Esophagus mucosa (tissue), 1 donor: ENCODE measurements at places on chromosomes 5 and 9. TPM values are rescaled to one million over a fixed set of nuclear protein-coding genes. Genes with fewer than 3 reads are reported as not detected.

LTC4S gene
- 5.1 TPM for total RNA-seq

DNA sequence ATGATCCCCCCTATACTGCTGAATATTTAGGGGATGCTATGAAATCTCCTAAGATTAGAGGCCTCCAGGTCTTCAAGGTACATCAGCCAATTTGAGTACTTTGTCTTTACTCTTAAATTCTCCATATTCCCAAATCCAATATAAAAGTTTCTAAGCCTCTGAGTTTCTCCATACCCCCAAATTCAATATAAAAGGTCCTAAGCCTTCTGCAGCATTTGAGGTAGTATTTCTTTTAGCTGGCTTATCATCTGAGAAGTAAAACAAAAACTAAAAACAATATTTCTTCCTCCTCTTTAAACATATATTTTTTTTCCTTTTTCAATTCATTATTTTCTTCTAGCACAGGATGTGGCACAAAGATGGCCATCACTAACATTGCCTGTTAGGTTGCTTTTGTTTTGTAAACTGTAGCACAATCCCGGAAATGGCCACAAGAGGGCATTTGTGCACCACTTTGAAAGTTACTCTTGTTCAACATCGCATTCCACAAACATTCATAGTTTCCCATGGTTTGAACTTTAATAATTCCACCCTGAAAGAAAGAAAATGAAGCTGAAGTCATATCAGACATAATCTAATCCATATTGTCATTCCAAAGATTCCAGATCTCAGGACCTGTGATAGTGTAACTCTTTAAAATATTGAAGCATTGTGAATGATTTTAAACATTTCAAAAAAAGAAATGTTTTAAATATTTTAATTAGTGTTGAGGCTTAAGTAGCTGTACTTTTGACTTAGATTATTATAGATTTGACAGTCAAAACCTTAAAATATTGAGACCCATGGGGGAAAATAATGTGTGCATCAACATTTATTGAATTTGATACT lies 21.0 kb upstream of the SCGB3A2 start:
- peak; percentile 66 for ATAC-seq

- no peak for ATAC-seq
Observed at GRCh38 chr5:138677782-138678181, 75.4 kb upstream of the CTNNA1 start.

RETREG1 gene
- total RNA-seq, result 1.5 TPM

DNA sequence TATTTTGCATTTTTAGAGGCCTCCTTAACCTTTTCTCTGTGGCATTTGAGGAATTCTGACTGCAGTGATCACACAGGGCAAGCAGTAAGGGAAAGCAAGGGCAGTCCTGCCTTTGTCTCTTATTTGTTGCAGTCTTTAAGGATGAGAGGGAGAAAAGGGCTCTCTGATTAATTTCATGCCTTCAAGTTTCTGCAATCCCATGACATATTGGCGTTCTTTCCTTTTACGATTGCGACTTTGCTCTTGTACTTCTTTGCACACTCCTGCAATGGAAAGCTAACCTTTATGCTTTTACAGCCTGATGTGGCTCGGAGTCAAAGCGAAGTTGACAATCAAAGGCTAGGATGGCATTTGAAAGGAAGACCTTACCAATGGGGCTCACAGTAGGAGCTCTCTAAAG lies 698.4 kb downstream of the DNAH5 start:
- ATAC-seq, result no peak

RNF183 gene
- total RNA-seq, result 4.2 TPM

DNA sequence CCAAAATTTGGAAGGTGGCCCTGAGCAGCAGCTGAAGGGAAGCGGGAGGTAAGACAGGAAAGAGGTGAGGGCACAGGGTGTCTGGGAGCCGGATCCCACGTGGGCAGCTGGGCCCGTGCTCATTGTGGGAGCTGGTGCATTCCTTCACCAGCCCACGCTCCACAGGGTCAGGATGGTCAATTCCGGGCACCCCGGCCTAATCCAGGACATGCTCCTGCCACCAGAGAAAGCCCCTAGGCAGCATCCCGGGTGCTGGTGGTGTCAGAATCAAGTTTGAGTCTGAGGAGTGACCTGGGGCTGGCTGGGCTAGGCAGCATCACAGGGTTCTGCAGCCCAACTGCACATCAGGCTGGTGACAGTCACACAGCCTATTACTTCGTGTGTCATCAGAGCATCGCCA lies 7.1 kb upstream of the PDCD6 start:
- no peak for ATAC-seq

GRCh38 chr5:166086568-166086967 lies 2204.9 kb upstream of the WWC1 start:
- no peak for ATAC-seq

DNA sequence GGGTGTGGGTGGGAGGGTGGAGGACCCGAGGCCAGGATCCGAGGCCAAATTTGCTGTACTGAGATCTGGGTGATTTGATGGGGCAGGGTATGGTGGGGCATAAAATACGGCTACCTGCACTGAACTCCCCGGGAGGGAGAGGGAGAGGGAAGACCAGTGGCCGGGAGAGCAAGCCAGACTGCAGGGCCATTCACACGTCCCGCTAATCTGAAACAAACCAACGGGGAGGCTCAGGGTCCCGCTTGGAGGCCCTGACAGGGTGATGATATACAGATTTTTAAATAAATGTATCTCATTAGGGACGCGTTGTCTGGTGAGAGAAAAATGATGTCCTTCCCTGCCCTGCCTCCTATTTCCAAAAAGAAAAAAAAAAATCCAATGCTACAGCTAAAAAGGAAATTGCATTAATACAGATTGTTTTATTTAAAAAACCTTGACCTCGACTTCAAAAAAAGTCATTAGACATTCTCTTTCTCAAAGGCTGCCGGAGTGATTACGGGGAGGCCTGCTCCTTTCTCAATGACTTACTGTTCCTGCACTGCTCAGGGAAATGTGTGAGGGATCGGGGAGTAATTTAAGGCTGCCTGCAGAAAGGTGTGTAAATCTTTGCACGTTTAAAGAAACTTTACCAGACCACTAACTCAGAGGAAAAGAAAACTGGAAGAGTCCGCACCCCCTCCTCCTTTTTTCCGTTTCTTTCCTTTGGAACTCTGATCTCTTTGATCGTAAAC lies 11.5 kb upstream of the PRRX2 start:
- ATAC-seq, result no peak

GRCh38 chr5:121378559-121379359 lies 472.9 kb upstream of the FTMT start:
- ATAC-seq, result no peak

DNA sequence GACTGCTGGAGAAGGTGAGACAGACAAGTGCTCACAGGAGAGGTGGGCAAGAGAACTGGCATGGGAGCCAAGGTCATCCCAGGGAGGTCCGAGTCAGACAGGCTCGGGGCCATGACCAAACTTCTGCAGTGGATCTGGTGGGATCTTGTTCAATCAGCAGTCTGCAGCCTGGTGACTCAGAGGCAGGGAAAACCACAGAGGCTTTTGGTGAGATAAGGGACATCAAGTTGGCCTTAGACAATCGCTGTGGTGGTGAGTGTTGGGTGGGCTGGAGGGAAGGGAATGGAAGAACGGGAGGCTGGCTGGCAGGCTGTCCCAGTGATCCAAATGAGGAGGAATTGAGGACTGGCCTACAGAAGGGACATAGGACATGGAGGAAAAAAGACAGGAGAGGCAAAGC lies 123.8 kb downstream of the TMEM174 start:
- no peak for ATAC-seq

DNA sequence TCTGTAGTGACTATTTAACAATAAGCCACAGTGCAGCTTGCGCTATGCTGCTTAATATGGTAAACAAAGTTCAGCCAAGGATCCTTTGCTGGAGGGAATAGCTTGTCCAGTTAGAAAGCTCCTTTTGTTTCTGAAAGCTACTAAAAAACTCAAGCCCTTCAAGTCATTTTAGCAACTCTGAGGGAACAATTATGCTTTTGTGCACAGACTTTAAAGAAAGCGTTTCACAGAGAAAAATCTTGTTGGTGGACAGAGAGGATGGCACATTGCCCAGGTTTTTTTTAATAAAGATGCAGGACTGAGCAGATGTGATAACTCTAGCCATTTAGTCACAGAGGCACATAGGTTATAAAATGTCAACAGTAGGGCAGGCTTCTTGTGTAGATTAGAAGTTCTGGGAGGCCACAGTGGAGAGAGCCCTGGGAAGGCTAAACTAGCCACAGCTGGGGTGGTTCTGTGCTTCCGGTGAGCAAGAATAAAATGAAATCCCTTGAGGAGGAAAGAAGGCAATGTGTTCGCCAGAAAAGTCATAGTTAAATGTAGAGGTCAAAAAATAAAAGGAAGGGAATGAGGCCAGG lies 63.4 kb downstream of the ALDH7A1 start:
- no peak for ATAC-seq

DNA sequence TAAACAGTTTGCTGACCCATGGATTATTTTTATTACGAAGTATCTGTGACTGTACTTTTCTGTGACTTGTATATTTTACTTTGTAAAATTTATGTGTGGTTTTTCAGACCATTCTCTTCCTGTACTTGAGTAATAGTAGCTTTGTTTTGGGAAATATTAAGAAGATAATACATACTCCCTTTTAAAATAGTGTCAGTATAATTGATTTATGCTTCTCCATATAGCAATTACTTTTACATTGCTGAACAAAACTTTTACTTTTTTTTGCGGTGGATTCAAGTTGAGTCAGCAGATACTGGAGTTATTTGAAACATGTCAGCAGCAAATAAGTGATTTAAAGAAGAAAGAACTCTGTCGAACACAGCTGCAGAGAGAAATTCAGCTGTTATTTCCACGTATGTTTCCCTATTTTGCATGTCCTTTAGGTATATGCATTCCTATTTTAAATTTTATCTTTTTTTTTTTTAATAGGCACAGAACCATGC lies 28.4 kb downstream of the TENT2 start:
- ATAC-seq, result no peak

ABLIM3 gene
- 22.4 TPM for total RNA-seq

TRIM36 gene
- total RNA-seq, result 1.2 TPM

GRCh38 chr5:20678814-20679298 lies 690.9 kb upstream of the CDH18 start:
- peak; percentile 99 for ATAC-seq

GRCh38 chr5:67152400-67152799 lies 44.2 kb downstream of the CD180 start:
- ATAC-seq, result no peak

DNA sequence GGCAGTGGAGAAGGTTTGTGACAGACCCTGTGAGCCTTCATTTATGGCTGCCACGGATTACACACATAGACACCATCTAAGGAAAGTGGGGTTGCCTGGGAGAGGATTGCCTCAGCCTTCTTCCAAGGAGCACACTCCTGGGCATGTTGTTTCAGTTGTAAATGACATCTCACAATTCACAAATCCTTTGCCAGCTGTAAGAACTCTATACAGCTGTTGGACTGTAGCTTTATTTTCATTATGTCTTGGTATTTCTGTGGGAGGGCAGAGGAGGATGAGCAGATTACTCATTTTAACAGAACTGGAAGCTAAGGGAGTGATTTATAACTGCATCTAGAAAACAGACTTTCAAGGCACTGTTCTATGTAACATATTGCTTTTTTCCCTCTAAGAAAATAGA lies 25.6 kb downstream of the MELK start:
- no peak for ATAC-seq

CCNO gene
- 2.2 TPM for total RNA-seq

MIGA2 gene
- total RNA-seq, result 21.2 TPM

DNA sequence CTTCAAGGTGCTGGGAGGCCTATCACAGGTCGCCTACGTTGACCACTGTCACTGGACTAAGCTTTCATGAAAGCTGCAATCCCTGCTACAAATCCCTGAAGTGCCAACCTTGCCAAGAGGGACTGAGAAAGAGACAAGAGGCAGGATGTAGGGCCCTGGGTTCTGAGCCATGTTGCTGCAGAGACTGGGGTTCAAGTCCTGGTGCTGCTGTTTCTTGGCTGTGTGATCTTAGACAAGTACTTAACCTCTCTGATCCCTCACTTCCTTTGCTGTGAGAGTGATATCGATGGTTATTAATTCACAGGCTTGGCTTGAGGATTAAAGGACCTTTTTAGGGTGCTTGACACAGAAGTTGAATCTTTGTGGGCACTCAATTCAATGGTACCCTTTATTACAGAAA lies 15.5 kb downstream of the CSF1R start:
- no peak for ATAC-seq

DNA sequence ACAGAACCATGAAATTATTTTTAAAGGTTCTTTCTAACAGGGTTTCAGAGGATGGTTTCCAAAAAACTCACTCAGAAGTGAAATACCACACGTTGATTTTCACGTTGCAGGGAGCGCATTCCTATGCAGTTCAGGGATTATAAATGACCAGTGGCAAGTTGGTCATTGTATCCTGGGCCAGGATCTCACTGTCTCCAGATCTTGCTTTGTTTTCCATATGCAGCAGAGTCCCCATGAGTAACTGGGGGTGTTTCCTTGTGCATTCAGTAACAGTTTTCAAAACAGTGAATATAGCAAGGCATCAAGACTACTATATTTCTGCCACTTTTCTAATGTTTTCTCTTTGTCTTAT lies 1064.9 kb upstream of the DMAC1 start:
- no peak for ATAC-seq

DNA sequence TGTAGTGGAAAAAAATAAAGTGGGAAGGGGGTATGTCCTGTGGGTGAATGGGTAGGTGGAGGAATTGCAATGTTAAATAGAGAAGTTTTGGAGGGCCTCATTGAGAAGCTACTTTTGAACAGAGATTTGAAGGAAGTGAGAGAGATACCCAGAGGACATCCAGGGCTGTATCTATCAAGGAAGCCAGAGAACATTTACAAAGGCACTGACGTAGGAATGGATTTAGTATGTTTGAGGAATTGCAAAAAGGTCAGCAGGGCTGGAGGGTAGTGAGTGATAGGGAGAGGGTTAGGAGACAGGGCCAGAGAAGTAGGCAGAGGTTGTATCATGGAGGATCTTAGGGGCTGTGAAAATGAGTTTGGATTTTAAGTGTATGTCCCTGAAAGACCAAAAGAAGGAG lies 13.9 kb downstream of the PTTG1 start:
- no peak for ATAC-seq

DNA sequence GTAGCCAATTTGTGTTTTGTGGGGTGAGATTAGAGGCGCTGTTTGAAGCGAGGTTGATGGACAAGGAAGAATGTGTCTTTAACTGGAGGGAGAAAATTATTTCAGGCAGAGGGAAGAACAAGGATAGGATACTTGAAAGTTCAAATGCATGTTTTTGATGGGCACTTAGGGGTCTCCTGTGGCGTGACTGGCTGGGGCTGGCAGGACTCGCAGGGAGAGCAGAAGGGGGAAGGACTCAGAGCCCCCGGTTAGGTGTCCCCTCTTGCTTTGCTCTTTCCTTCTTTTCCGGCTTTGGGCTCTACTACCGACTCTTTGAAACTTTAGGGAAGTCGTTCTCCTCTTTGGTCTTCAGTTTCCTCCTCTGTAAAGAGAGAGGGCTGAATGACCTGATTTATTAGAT lies 12.1 kb downstream of the GRAMD2B start:
- no peak for ATAC-seq

DNA sequence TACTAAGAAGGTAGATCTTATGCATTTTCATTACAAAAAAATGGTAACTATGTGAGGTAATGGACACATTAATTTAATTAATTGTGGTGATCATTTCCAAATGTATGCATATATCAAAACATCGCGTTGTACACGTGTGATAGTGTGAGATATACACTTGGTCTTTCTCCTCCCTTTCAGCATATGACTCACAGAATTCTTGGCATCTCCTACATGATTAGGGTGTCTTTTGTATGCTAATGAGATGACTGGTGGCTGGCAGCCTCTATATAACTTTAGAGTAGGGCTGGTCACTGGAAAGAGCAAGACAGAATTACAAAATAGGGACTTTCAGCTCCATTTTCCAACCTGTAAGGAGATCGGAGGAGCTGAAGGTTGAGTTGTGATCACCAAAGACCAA lies 1167.6 kb downstream of the CDH12 start:
- ATAC-seq, result peak; percentile 92
